ENCODE measurements at places on chromosomes 5 and 9.

- DNase-seq, result no peak
Measured at GRCh38 chr9:117739206-117739605, 35.0 kb downstream of the TLR4 start.

GRCh38 chr5:52728224-52728623 lies 59.5 kb upstream of the ITGA1 start:
- no peak for DNase-seq

DNA sequence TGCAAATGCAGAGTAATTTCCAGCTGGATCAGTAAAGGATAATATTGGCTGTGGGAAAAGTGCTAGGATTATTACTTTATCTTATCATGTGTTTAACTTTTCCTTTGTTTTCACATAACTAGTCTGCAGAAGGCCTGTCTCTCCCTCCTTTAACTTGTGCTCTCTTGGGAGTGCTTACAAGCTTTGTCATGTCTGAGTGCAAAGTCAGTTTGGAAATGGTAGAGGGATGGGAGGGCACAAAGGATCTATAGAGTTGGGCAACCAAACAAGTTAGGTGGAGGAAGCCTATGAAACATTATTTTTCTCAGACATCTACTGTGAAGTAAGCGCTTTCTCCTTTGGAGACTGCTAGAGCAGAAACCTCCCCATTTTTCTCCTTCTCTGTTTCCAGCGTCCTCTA lies 308.8 kb downstream of the ARHGAP26 start:
- DNase-seq, result no peak

DNA sequence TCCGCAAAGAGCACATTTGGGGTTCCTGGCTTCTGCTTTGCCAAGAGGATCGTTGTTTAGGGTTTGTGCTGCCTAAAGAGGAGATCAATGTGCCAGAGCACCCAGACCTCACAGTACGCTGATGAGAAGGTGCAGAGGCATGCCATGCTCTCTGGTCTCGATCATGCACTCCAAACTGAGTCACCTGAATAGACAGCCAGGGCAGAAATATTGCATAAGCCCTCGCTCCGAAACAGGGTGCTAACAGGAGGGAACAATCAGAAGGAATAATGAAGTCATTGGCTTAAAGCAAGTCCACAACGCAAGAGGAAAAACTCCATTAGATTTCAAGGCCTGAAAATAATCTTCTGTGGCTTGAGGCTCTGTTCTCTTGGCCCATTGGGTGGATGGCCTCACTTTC lies 124.3 kb downstream of the GCNT1 start:
- no peak for DNase-seq

DNA sequence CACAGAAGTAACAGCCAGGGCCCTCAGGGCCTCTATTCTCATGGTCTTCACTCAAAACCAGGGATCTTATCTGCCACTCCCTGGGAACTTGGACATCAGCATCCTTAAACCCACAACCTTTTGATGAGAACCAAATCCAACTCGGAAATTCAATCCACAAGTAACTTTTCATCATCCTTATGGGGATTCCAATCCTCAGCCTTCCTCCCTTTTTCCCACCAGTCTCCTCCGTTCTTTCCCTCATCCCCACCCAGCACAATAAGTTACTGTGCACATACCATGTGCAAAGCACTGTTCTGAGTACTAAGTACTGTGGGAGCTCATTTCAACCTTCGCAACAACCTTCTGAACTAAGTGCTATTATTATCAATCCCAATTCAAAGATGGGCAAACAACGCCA lies 17.0 kb downstream of the GOLPH3 start:
- no peak for DNase-seq

DNA sequence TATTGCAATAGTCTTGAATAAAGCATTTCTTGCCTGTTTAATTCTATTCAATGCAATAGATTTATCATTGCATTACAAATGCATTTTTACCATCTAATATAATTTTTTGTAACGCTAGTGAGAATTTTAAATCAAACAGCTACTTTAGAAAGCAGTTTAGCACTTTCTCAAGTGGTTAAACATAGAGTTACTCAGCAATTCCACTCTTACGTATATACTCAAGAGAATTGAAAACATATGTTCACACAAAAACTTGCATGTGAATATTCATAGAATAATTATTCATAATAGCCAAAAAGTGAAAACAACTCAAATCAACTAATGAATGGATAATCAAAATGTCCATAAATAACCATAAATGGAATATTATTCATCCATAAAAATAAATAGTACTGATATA lies 244.7 kb downstream of the TMEM167A start:
- no peak for DNase-seq

DNA sequence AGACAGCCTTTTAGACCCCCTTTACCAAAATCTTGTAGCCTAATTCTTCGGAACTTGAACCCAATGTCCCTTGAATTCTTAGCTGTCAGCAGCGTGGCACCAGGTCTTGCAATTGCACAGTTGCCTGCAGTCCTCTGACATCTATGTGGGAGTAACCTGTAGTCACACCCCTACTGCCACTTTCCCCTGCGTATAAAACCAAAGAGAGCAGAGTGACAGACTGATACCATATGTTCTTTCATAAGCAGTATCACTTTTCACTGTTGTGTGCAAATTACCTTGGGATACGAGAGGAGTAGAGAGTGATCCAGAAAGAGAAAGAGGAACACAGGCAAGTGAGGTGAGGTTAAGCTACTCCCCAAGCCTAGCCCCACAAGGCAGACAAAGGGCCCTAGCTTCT lies 364.3 kb upstream of the ADAMTSL1 start:
- DNase-seq, result no peak

- no peak for DNase-seq
Measured at GRCh38 chr5:113760486-113760885, 247.0 kb downstream of the YTHDC2 start.

GRCh38 chr9:122302237-122303093 lies 37.8 kb downstream of the MRRF start:
- no peak for DNase-seq

GRCh38 chr5:126052120-126052519 lies 371.1 kb upstream of the GRAMD2B start:
- no peak for DNase-seq

GRCh38 chr9:14888272-14888671 lies 22.0 kb downstream of the FREM1 start:
- DNase-seq, result no peak

- no peak for DNase-seq
Measured at GRCh38 chr9:122986010-122986409, 45.2 kb downstream of the RABGAP1 start.

DNA sequence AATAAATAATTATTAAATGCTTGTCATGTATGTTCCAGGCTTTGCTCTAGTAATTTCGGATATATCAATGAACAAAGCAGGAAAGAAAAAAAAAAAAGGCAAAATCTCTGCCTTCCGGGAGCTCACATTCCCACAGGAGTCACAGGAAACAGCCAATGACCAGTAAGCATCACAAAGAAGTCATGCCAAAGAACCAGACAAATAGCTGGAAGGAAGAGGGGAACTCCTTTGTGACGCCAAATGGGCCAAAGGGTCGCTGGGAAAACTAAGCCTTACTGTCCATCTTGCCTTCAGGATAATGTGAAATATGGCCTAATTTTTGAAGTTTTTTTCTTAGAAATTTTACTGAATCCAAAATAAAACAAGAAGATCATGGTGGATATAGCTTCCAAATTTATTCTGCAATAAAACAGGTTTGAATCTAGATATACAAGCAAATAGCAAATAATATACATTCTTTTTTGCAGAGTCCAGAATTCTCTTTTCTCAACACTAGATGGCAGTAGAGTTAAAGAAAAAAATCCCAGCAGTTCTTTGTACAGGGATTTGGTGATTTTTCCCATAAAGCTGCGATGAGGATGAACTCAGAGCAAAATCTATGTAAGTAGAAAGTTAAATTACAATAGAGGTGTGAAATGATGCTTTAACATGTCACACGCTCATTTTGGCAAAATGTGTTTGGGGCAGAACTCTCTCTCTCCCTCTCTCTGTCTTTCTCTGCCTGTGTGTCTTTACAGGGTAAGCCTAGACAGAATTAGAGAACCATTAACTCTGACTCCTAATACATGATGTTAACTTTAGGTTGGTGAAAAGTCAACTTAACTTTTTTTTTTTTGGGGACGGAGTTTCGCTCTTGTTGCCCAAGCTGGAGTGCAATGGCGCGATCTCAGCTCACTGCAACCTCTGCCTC lies 60.0 kb upstream of the TUT7 start:
- no peak for DNase-seq

GRCh38 chr9:73125651-73126050 lies 26.0 kb upstream of the ANXA1 start:
- DNase-seq, result no peak

DNA sequence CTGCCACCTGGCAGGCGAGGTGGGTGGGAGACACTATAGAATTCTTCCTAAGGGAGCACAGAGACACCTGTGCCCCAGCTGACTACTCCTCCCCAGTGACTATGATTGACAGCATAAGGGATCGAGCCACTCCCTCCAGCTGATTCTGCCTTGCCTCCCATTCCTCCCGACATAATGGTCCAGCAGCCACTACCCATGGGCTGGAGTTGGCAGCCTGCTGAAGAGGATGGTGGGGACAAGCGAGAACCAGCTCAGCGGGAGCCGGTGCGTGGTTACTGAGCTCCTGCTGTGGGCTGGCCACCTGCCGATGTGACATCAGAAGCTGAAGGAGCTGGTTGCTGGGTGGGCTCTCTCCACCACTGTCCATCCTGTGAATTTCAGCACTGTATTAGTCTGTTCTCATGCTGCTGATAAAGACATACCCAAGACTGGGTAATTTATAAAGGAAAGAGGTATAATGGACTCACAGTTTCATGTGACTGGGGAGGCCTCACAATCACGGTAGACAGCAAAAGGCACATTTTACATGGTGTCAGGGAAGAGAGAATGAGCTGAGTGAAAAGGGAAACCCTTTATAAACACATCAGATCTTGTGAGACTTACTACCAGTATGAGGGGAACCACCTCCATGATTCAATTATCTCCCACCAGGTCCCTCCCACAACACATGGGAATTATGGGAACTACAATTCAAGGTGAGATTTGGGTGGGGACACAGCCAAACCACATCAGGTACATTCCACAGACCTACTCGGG lies 12.1 kb upstream of the NCS1 start:
- DNase-seq, result no peak

GRCh38 chr9:93807166-93808074 lies 147.7 kb downstream of the BARX1 start:
- DNase-seq, result no peak

- peak; percentile 28 for DNase-seq
Measured at GRCh38 chr5:56200971-56201666, 32.0 kb downstream of the ANKRD55 start.

DNA sequence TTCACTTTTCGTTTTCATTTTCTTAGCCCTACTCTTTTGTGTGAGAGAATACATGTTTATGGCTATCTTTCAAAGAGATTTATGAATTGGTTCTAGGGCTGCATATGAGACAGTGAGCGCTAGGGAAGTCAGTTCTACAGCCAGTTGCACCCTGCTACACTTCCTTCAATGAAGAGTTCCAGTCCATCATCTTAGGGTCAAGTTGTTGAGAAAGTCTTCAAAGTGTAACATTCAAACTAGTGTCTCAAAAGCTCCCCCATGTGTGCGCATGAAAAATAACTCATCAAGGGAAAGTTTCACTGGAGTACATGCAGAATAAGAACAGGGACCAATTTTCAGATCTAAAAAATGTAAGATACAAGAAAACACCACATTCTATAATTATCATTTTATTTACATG lies 317.2 kb downstream of the DEPDC1B start:
- no peak for DNase-seq

DNA sequence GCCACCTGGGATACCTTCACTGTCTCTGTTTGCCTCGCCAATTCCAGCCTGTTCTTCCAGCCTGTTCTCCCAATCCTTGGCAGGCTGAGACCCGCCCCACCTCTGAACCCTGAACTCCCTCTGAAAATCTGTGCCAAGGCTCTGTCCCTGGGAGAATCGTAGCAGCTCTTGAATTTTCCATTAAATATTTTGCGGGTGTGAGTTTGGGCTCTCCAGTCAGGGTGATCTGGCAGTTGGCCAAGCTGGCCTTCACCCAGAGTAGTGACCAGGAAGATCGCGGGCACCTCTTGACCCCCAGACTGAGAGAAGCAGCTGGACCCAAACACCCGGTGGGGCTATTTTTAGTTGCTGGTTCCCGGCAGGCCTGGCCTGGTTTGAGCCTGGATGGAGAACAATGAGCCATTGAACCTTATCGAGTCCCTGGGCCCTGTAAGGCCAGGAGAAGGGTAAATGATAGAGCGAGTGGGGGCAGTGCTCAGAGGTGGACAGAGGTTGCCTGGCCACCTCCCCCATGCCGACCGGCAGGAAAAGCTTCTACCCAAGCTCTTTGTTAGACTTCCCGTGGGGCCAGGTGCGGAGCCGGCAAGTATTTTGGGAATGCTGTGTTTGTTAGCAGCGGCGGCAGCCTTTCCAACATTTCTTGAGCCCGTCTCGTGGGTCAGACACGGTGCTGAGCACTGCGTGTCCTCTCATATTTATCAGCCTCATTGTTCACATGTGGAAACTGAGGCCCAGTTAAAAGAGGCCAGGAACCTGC lies 146.2 kb downstream of the RGS3 start:
- DNase-seq, result no peak

DNA sequence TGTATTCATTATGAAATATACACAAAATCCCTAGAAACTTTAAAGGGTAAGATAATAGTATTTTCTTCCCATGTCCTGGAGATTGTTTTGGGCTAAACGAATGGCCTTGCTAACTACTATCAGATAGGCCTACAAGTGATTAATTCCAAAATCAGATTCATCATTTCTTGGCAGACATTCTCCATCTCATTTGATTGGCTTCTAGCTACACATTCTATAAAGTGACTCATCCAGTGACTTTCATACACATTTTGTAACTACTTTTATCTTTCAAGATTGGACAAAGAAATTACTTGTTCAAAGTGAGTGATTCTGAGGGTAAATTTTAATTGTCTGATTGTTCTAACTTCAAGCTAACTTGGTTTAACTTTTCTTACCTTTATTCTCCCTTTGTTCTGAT lies 93.3 kb downstream of the RAPGEF6 start:
- DNase-seq, result no peak

GRCh38 chr9:106417685-106418084 lies 445.3 kb upstream of the ZNF462 start:
- no peak for DNase-seq

DNA sequence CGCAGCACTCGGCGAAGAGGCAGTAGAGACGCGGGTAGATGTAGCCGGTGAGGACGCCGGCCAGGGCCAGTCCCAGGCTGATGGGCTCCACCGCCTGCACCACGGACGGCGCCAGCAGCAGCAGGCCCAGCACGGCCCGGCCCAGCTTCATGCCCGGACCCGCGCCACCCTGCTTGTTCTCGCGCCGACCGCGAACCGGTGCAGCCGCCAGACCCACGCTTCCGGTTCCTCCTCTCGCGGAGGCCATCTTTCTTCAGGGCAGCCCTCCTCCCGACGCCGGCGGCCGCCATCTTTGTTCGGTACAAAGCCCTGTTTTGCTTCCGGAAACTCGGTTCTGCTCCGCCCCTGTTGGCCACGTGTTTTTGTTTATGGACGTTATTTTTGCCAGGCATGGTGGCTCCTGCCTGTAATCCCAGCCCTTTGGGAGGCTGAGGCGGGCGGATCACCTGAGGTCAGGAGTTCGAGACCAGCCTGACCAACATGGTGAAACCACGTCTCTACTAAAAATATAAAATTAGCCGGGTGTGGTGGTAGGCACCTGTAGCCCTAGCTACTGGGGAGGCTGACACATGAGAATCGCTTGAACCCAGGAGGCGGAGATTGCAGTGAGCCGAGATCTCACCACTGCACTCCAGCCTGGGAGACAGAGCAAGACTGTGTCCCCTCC lies at the start of gene TOR1A:
Gene TOR1A, minus strand, starts transcription at position 202 of the 667 bp plus-strand sequence. Its CDS starts 51 bp downstream, at position 151.
- peak; percentile 85 for DNase-seq

GRCh38 chr5:179816796-179817469 lies 3.8 kb upstream of the SQSTM1 start:
- no peak for DNase-seq
